ENCODE measurements at places on chromosomes 12 and 14.

DNA sequence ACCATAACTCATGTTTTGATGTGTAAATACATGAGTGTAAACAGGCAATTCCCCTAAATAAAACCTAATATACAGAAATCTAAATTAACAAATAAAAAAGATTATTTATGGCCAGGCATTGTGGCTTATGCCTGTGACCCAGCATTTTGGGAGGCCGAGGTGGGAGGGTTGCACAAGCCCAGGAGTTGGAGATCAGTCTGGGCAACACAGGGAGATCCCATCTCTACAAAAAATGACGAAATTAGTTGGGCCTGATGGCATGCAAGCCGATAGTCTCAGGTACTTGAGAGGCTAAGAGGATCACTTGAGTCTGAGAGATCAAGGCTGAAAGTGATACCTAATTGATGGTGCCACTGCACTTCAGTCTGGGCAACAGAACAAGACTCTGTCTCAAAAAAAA is 48.7 kb downstream of the BCAT1 start:
- DNase-seq, result no peak

GRCh38 chr12:66678338-66679275 is at the start of gene GRIP1:
GRIP1 (minus strand) TSS chr12:66679076; CDS start chr12:66678904, 172 bp downstream.
- no peak for DNase-seq

DNA sequence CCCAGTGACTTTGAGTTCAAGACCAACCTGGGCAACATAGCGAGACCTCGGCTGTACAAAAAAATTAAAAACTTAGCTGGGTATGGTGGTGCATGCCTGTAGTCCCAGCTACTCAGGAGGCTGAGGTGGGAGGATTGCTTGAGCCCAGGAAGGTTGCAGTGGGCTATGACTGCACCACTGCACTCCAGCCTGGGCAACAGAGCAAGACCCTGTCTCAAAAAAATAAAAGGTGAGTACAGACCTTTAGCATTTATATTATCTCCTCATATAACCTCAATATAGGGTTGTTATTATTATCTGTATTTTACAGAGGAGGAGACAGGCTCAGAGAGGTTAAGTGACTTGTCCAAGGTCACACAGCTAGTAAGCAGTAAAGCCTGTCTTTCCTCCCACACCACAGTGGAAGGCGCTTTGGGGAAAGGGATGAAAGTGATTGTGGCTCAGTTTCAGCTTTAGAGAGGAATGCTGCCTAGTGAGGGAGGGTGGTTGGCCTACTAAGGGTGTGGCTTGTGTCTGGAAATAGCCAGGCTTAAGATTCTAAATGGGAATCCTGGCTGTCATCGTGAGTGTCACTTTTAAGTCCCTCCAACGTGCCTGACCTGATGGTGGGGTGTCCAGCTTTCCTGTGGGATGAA is 7.2 kb downstream of the TPCN1 start:
- DNase-seq, result no peak

- DNase-seq, result no peak
Measured at GRCh38 chr12:6528539-6529235, 5.6 kb upstream of the GAPDH start.

GRCh38 chr12:105235281-105235731 is 668 bp downstream of the APPL2 start:
- DNase-seq, result no peak

DNA sequence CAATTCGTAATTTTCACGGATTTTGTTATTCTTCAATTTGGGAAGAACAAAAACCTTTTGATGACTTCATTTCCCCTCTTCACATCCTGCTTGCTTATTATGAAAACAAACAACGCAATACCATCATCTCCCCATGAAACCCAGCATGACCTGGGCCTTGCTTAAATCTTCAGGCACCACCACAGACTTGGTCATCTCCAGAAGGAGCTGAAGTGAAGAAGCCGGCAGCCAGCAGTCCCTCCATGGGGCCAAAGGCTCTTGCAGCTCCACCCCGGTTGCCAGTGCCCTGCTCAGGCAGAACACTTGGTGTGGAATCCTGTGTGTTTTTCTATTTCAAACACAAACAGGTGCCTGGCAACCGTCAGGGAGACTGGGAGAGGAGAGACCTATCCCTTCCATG is 982.9 kb upstream of the TMEM132C start:
- DNase-seq, result no peak

- DNase-seq, result no peak
Measured at GRCh38 chr12:18224745-18225144, 36.6 kb upstream of the PIK3C2G start.

DNA sequence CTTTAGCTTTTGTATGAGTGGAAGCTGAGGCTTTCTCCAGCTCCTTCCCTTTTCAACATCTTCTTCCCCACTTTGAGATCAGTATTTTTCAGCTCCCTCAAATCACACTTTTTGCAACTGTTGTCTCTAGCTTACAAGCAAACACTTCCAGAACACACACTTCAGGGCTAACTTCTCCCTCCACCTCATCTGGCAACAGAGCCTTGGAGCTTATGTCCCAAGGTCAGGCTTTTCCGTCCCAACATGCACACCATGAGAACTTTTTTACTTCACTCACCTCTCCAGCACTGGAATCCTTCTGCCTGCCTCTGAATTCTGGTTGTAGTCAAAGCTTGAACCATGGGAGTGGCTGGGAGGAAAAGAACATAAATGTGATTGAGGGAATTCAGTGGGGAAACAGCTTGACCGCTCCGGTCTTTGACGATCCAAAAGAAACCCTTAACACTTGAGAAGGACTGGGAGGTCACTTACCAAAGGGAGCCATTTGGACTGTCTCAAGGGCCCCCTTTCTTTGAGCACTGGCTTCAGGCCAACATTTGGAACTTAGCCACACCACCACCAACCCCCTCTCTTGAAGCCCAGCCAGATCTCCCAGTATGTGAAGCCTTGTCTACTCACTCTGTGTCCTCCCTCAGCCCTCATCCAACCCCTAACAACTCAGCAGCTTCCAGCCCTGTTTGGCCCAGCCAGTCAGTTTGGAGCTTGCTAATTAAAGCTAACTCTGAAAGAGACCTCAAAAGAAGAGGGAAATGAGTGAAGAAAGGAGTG is 3.9 kb upstream of the BLOC1S1 start:
- DNase-seq, result no peak

DNA sequence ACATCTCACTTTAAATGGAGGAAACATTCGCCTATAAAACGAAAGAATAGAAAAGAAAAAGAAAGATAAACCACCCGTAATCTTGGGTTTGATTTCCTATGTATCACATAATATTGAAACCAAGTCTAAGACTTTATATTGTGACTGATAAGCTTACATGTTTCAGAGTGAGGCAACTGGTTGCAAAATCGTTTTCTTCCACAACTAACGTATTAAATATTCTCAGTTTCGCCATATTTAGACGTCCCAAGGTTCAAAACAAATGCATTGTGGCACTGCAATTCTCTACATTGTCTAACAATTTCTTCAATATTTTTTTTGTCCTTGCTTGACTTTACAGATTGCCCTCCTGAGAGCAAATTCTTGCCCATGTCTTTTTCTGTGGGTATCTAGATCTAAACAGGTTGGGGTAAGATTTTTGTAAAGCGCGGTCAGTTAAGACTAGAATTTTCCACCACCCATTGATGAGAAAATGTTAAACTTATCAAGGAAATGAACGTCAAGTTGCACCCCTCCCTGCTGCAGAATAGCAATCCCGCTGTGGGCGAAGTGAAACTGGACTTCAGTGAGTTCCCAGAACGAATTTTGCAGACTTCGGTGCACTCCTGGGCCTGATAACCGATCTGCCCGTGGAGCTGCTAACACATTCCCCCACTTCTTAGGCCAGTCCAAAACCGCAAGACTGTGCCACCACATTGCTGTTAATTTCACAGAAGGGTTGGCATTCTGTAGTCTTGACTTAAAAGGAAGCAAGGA is 2.7 kb downstream of the TBX3 start:
- DNase-seq, result no peak

GRCh38 chr14:42420071-42420470 is 813.4 kb downstream of the LRFN5 start:
- no peak for DNase-seq

DNA sequence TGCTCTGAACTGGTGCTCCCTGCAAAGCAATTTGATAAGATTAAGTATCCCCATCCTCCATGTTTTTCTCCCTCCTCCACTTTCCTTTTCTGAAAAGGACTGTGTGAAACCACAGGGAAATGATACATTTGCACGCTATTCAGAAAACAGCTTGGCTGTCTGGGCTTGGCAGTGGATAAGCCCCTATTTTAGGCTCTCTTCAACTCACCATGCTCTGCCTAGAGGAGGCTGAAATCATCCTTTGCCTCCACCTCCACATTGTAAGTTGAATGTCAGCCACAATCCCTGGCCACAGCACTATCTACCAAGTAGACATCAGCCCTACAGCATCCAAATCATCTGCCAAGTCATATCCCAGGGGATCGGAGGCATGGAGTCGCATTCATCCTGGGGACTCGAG is 642.3 kb downstream of the RPS29 start:
- DNase-seq, result no peak

GRCh38 chr12:115325858-115326257 is 641.9 kb upstream of the TBX3 start:
- DNase-seq, result no peak

DNA sequence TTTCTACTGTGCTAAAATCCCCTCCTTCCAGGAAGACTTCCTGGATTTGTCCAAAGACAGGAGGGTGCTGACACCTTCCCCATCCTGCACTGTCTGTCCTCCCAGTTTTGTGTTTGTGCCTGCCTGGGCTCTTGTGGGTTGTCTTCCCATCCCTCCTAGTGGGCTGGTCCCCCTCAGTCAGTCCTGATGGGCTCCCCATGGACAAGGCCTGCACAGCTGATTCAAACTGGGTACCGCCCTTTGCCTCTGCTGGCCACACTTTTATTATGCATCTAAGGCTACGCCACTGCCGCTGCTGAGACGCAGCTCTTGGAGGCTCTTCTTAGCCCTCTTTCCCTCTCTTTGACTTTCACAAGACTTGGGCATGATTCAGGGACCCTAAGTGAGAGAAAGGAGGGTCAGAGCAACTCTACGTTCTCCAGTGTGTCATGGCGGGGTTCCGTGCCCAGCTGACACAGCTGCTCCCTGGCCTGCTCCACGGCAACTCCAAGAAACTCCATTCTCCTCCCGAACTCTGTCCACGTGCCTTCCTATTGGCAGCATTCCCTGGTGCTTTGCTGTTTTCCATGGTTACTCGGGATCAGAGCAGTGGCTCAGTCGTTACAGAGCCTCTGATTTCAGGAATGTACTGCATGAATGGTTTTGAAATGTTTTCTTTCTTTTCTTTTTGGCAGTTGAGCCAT is 3.8 kb upstream of the KRT85 start:
- peak; percentile 90 for DNase-seq

- peak; percentile 56 for DNase-seq
Measured at GRCh38 chr12:94186278-94187241, 38.2 kb downstream of the PLXNC1 start.

DNA sequence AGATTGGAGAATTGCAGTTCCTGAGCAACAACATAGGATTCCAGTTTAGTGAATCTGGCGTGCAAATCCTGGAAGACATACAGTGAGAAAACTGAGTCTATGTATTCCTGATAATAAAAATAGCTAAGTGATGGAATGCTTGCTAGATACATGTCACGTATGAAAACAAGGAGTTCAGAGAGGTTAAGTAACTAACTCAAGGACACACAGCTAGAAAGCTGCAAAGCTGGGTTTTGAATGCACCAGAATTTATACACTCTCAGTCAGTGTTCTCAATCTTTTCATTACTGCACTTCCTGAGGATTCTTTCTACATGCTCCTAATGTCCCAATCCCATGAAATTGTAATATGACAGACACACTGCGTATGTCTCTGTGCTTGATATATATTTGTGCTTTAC is 35.3 kb downstream of the TBX3 start:
- no peak for DNase-seq

GRCh38 chr12:128994856-128995255 is 141.6 kb downstream of the GLT1D1 start:
- DNase-seq, result no peak

All from tibial artery (tissue), 4 donors.